Activated B cell treated with CpG ODN at 0.5 μM for 24 hours (primary cell): ENCODE measurements at places on chromosomes 3 and 15.

- DNase-seq: no peak
These were observed 11.8 kb upstream of the C3orf70 start for GRCh38 chr3:185164428-185165217.

- no peak for DNase-seq
These were observed 253.4 kb upstream of the MDFIC2 start for GRCh38 chr3:70565861-70566260.

- DNase-seq: no peak
These were observed 7.0 kb downstream of the SPSB4 start for GRCh38 chr3:141057946-141058800.

DNA sequence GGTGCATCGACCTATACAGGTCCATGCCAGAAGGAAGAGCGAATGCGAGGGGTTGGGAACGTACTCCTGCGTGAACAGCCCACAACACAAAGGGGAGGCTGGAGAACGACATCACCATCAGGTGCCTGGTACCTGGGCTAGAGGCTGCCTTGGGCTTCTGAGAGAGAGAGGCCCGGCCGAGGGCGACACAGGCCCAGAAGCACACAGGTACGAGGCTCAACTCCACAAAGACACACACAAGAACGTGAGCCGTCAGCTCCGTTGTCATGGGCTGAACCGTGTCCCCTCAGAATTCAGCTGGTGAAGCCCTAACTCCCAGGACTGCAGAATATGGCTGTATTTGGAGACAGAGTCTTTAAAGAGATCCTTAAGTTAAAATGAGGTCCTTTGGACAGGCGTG, 134.3 kb downstream of the ATP10A start:
- no peak for DNase-seq

GRCh38 chr15:27764339-27764738, 334.8 kb downstream of the OCA2 start:
- no peak for DNase-seq

GRCh38 chr3:2589336-2589969, 490.8 kb downstream of the CNTN4 start:
- DNase-seq: no peak

GRCh38 chr15:47862402-47862801, 145.1 kb downstream of the SEMA6D start:
- DNase-seq: no peak

DNA sequence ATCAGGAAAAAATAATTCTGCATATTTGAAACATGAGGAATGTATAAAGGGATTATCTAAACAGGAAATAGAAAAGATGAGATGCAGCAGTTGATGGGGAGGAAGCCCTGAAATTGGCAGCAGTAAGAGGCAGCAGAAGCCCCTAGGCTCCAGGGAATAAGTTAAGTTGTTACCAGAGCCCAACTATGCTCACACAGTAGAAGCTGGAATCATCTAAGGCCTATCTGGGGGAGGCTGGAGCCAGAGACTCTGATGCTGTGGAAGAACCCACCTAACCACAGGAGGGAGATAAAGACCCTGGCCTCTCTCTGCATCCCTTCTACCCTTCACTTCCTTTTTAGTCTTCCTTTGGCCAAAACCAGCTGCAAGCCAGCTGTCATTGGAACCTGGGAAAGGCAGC, 519.7 kb downstream of the DIPK2A start:
- DNase-seq: no peak

DNA sequence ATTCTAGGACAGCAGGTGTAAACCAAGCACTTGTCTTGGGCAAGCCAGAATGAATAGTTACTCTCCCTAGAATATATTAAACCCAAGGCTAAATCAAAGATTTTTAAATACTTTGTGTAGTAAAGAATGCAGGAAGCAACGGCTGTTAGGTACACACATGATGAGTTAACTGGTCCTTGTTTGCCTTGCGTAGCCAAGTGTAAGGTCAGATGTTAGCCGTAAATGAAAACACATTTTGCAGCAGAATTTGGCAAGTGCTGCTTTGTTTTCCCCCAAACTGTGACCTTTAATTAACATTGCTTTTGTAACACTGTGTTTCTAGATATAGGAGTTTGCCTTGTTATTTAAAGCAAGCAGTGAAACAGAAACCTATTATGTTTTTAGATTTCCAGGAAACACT, 368.7 kb downstream of the IL5RA start:
- DNase-seq: no peak

GRCh38 chr3:194150252-194150934, 14.4 kb downstream of the HES1 start:
- no peak for DNase-seq

GRCh38 chr15:70783041-70783440, 19.7 kb upstream of the UACA start:
- no peak for DNase-seq

DNA sequence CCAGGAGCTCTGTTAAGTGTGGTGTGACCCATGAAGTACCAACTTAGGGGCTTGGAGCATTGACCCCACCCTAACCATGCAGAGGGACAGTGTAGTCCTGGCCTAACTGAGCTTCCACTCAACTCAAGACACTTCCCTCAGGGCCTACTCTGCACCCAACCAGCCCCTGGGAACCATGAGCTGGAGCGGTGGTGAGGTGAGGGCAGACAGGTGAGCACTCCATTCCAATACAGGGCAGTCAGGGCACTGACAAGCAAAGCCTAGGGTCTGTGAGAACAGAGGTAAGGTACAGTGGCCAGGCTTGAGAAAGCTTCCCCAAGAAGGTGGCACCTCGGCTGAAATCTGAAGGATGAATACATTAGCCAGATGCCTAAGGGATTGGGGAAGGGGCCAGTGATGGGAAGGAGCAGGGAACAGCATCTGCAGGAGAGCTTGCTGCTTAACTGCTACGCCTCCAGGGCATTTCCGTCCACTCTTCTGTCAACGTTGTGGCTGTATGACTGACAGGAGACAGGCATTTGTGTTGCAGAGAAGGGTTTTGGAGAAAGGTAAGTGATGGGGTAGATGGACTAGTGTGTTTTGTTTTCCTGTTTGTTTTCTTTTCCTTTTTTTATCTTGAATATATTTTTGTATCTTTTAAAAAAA, 243.5 kb upstream of the TRIM42 start:
- DNase-seq: no peak

- no peak for DNase-seq
These were observed 171.7 kb upstream of the TLE3 start for GRCh38 chr15:70269311-70269911.

DNA sequence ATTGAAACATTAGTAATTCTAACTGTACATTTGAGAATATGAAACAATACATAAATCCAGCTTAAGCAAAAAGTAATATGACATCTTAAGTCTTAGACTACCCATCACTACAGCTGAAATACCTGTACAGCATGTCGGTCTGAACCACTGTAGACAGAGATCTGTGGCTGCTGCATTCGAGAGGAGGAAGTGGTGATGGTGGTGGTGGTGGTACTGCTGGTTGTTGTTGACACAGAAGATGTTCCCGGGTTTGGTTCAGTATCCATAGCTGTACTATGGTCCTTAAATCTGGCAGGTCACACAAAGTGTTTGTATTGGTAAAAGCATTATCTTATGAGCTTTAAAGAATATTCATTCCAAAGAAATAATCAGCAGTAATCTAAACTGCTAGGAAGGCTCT, 2.9 kb downstream of the PHC3 start:
- no peak for DNase-seq

- DNase-seq: no peak
These were observed 28.9 kb upstream of the OCA2 start for GRCh38 chr15:28128031-28128430.

GRCh38 chr3:67920311-67920710, 265.9 kb upstream of the SUCLG2 start:
- DNase-seq: no peak

DNA sequence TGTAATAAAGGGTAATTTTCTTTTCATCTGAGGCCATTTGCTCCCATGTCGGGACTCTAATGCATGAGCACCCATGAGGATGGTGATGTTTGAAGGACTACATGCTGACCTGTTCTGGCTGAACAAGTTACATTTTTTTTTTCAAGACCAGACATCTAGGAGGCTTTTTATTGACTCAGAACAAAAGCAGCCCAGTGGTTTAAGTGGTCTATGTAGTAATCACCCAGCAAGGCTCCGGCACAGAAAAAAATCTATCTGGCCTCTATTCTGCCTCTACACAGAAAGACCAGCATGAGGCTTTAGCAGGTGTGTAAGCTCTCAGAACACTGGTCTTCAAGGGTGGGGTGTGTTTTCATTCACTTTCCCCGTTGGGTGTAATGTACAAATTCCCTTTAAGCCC, 95.1 kb upstream of the ZBED2 start:
- DNase-seq: no peak

DNA sequence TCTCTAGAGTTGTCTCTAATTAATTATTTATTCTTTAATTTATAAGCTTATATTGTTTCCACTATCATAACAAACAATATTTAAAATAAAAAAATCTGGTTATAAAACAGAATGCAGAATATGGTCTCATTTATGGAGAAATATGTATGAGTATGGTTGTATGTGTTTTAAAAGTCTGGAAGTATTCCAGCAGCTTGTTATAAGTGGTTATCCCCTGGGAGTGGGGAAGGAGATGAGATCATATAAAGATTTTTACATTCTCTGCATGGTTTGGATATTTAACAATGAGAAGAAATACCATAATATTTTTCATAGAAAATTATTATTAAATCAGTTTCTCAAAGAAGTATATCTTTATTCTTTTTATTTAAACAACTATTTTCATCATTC, 135.4 kb upstream of the MB21D2 start:
- no peak for DNase-seq

GRCh38 chr3:172339892-172340291, 108.4 kb downstream of the GHSR start:
- no peak for DNase-seq

DNA sequence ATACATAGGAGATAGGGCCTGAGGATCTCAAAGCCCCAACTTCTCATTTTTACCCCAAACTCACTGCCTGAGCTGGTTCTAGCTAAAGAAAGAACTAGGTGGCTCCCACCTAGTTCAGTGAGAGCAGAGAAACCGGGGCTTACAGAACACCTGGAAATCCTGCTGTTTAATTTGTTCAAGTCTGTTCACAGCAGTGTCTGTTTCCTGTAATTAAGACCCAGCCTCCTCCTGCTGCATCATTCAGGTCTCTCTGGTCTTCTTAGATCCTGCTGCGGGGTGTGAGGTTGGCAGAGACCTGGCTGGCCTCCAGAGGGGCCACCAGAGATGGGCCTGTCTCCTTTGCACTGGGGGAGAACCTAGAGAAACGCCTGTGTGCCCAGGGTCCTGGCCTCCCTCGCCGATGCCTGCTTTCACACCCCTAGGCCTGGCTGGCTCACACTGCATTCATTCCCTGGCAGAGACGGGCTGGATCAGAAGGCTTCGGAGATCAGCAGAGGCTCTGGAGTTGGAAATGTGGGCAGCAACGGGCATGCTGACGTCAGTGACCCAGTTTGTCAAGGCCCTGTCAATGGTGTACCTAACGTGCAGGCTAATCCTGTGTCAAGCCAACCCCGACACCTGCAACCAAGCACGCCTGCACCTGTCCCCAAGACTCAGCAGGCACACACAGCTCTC, 4.9 kb upstream of the CHRNA3 start:
- no peak for DNase-seq

GRCh38 chr15:74337607-74338211, 29.7 kb downstream of the CYP11A1 start:
- no peak for DNase-seq

DNA sequence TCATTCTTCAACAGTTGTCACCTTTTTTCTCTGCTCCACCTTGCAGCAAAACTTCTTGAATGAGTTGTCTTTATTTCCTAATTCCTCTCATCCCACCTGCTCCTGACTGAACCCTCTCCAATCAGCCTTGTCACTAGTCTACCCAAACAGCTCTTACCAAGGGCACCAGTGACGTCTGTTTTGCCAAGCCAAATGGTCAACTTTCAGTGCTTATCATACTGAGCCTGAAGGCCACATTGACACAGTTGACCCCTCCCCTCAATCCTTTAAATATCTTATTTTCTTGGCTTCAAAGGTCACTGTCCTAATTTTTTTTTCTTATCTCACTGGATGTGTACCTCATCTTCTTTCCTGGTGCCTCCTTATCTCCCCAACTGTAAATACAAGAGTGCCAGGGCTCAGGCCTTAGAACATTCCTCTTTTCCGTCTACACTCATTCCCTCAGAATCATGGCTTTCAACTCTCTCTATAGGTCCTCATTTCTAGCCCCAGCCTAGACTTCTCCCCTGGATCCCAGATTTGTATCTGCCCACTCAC, 43.2 kb downstream of the CMTM8 start:
- no peak for DNase-seq

GRCh38 chr3:126474498-126475412, 936 bp downstream of the ZXDC start:
- DNase-seq: no peak

DNA sequence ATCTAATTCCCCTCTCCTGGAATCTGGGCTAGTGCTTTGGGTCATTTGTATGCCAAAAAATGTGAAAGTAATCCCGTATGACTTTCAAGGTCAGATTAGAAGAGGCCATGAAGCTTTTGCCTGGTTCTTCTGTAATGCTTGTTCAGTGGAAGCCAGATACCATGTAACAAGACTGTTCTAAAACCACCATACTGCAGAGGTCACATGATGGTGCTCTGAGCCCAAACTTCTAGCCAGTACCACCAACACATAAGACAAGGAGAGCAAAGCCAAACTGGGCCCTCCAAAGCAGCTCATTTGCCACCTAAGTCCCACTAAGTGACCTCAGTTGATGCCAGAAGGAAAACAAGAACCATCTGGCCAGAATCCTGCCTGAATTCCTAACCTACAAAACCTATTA, 64.3 kb upstream of the MELTF start:
- DNase-seq: no peak

GRCh38 chr3:160771811-160772459, 15.9 kb downstream of the PPM1L start:
- no peak for DNase-seq

- no peak for DNase-seq
These were observed 13.7 kb downstream of the EEFSEC start for GRCh38 chr3:128166971-128167453.

DNA sequence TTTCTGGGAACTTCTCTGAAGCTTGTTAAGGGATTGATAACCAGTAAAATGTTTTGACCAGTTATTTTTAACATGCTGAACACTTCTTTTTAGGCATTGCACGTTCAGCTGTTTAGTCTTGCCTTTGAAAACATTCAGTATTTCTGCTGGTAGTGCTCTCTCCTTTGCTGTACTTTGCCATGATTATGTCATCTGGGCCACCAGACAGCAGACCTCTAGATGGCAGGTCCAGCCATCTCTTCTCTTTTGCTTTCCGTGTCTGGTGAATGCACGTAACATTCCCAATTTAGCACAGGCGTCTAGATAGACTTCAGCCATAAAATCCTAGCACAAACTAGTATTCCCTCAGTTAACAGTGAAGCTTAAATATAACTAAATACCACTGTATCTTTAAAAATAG, 57.8 kb downstream of the RAB7A start:
- no peak for DNase-seq

- DNase-seq: no peak
These were observed 73.5 kb downstream of the TFRC start for GRCh38 chr3:196008387-196008786.
